Osteocyte (in vitro differentiated cells): ENCODE measurements at places on chromosomes 2 and 18. TPM values are rescaled to one million over a fixed set of nuclear protein-coding genes. Genes with fewer than 3 reads are reported as not detected.

- no peaks in the 10 kb centered on the region for H3K27me3 ChIP-seq
- H3K4me3 ChIP-seq: peak overlapping the region; percentile 1
- H3K27ac ChIP-seq: peak overlapping the region; percentile 82
- H3K36me3 ChIP-seq: peaks cover 21% of the 10 kb centered on the region
- DNase-seq: no peak
- peaks cover 57% of the 10 kb centered on the region for H3K4me1 ChIP-seq
Measured at GRCh38 chr18:23238152-23238531, 102.9 kb downstream of the CABLES1 start.

DNA sequence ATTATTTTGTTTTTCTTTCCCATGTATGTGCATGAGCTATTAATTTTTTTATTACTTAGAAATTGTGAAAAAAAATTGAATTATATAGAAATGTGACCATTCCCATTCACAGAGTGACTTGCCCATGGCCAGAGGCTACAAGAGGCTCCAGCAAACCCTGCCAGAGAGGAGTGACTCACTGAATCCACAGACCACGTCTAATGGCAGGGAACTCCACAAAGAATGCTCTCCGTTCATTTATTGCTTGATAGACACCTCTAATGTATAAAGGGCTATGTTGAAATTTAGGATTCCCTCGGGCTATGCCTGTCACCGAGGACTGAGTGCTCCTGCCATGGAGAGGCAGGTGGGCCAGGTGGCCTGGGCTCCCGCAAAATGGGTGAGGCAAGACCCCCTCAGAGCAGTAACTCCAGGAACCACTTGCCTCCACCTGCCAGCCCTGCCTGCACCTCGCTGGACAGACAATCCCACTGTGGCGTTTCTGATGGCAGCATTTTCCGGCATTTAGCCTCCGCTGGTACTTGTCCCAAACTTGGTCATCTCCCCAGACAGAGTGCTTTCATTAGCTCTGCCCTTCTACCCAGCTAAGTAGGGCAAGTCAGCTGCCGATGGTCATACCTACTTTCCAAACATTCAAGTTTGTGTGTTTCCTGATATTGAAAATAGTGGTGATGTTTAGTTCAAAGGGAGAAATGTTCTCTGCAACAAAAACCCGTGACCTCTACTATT is 200.3 kb downstream of the PRKCE start:
- H3K4me1 ChIP-seq: peaks cover 47% of the 10 kb centered on the region
- peak overlapping the region; percentile 52 for H3K27ac ChIP-seq
- no peak for DNase-seq

- no peaks in the 10 kb centered on the region for H3K27me3 ChIP-seq
- no peaks in the 10 kb centered on the region for H3K36me3 ChIP-seq
- H3K4me1 ChIP-seq: no peaks in the 10 kb centered on the region
- DNase-seq: no peak
- no peak overlapping the region for H3K27ac ChIP-seq
Measured at GRCh38 chr18:78939105-78939504, 40.5 kb upstream of the SALL3 start.

DNA sequence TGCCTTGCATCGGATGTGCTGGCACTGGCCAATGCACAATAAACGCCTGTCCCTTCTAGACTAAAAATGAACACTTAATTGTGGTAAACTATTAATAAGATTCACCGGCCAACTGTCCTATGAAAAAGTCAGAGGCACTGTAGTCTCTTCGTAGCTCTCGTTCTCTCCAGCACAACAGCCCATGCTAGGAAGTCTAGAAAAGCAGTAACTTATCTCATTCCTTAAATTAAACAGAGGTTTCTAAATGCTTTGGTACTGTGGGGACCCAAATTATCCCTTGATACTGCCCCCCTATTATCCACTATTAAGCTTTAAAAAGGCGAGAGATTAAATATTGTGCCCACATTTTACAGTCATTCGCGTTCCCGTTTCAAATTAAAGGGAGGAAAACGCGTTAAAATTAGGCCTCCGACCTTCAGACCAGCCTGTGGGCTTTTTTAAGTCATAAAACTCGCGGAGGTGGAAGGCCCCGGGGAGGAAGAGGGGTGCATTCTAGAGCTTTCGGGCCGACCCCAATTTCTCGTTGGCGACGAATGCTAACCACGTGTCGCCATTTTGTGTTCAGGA is 1.5 kb upstream of the PCBP1 start:
- peak overlapping the region; percentile 100 for H3K27ac ChIP-seq
- H3K36me3 ChIP-seq: peaks cover 33% of the 10 kb centered on the region
- DNase-seq: no peak
- peak overlapping the region; percentile 86 for H3K4me3 ChIP-seq
- no peaks in the 10 kb centered on the region for H3K27me3 ChIP-seq

GRP gene
- not detected in 2 replicates for total RNA-seq

FSHR gene
- total RNA-seq: not detected in 2 replicates

DNA sequence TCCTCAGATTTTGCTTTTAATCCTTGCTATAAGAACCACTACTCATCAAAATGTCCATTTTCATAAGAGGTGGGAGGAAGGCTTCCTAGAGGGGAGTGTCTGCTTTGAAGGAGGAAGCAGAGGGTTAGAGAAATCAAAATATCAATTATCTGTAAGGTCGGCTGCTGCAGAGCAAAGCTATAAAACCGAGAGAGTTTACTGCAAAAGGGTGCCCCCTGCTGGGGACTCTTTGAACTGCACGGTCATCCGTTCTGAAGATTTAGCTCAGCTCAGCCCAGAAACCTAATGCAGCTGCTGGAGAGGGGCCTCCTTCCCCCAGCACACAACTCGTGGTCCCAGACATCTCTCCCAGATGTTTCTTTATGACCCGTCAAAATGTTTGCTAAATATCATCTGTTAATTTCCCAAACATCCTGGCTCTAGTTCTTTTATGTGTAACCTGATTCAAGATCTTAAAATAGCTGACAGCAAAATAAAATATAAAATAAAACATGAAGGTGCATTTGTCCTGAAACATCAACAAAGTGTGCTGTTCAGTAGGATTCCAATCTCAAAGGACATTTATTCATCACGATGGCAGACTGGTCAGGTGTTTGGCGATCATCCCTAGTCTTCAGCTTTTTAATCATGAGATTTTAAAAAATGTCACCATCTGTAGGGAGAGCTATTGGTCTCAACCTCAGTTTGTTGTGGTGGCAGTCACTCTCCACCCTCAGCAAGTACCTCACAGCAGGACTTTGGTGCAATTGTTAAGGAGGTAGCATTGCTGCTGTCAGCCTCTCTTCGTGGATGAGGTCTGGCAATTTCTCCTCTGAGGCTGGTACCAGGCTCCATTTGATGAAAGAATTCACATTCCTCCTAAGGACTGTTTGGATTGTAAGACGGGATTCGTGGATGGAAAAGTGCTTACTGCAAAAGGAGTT is 185.9 kb downstream of the MTX2 start:
- no peaks in the 10 kb centered on the region for H3K36me3 ChIP-seq
- peaks cover 42% of the 10 kb centered on the region for H3K27me3 ChIP-seq
- H3K27ac ChIP-seq: no peak overlapping the region

GRCh38 chr2:238776003-238776760 is 71.7 kb upstream of the TWIST2 start:
- H3K27me3 ChIP-seq: no peaks in the 10 kb centered on the region
- H3K27ac ChIP-seq: no peak overlapping the region
- no peaks in the 10 kb centered on the region for H3K36me3 ChIP-seq

DNA sequence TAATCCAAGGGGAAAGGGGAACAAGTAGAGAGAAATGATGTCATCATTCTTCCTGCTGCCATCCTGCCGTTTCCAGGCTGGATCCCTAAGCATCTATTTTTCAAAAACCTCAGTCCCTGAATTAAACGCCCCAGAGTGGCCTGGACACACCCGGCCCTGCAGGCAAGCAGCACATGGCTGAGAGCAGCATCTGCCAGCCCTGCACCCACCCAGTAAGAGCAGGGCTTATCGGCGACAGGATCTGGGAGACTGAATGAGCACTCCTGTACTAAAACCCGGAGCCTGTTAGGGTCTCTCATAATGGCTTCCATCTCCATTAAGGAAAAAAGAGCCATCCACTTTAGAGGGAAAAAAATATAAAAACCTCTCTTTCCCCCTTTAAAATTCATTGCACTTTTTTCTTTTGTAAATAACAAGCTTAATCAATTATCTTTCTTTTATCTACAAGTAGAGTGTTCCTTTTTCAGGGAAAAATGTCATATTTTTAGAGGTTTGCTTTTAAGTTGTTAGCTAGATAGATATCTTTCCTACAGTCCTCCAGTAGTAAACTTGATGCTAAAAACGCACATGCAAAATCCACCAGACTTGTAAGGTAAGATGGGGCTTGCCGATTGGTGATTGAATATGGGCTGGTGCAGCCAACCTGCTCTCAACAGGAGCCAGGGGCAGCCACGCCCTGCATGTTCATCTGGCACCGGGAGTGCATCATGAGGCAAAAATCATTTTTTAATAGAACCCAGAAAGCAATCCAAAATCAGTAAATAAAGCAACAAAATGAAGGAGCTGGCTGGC is 457.8 kb downstream of the EIPR1 start:
- H3K4me1 ChIP-seq: no peaks in the 10 kb centered on the region
- DNase-seq: no peak
- H3K36me3 ChIP-seq: no peaks in the 10 kb centered on the region
- H3K27ac ChIP-seq: no peak overlapping the region
- no peak overlapping the region for H3K4me3 ChIP-seq

DNA sequence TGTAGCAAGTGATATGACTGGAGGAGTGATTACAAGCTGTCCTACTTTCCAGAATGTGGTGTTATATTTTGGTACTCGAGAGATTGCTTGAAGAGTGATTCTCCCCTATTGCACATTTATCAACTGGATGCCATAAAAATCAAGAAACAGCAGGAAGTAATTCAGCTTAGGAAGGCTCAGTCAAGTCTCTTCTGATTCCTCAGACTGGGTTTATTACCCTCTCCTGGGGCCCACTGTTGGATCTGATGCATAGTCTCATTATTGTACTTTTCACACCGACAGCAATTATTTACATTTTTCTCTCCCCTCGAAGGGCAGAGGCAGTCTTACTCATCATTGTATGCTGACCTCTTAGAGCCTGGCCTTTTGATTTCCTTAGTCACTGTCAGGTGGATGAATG is 9.3 kb downstream of the NOSTRIN start:
- DNase-seq: no peak
- H3K27me3 ChIP-seq: no peaks in the 10 kb centered on the region
- no peak overlapping the region for H3K27ac ChIP-seq

- peaks cover 56% of the 10 kb centered on the region for H3K4me1 ChIP-seq
- H3K27me3 ChIP-seq: no peaks in the 10 kb centered on the region
- H3K27ac ChIP-seq: peak overlapping the region; percentile 50
- H3K4me3 ChIP-seq: no peak overlapping the region
- no peaks in the 10 kb centered on the region for H3K36me3 ChIP-seq
Measured at GRCh38 chr2:73106791-73107190, 6.0 kb downstream of the RAB11FIP5 start.

DNA sequence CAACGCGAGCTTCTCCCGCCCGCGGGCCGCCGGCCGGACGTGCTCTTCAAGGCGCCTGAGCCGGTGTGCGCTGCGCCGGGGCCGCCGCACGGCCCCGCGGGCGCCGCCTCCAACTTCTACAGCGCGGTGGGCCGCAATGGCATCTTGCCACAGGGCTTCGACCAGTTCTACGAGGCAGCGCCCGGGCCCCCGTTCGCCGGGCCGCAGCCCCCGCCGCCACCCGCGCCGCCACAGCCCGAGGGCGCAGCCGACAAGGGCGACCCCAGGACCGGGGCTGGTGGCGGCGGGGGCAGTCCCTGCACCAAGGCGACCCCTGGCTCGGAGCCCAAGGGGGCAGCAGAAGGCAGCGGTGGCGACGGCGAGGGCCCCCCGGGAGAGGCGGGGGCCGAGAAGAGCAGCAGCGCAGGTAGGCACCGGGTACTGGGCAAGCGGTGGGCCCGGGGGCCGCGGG is 676 bp downstream of the HOXD11 start:
- peaks cover 27% of the 10 kb centered on the region for H3K4me1 ChIP-seq
- H3K4me3 ChIP-seq: no peak overlapping the region
- no peak overlapping the region for H3K27ac ChIP-seq
- H3K27me3 ChIP-seq: peaks cover 83% of the 10 kb centered on the region
- DNase-seq: no peak

- no peak overlapping the region for H3K4me3 ChIP-seq
- no peak for DNase-seq
- no peaks in the 10 kb centered on the region for H3K4me1 ChIP-seq
- H3K27me3 ChIP-seq: peaks cover 46% of the 10 kb centered on the region
- H3K27ac ChIP-seq: no peak overlapping the region
Measured at GRCh38 chr2:102291319-102292075, 19.9 kb upstream of the IL1RL1 start.

DNA sequence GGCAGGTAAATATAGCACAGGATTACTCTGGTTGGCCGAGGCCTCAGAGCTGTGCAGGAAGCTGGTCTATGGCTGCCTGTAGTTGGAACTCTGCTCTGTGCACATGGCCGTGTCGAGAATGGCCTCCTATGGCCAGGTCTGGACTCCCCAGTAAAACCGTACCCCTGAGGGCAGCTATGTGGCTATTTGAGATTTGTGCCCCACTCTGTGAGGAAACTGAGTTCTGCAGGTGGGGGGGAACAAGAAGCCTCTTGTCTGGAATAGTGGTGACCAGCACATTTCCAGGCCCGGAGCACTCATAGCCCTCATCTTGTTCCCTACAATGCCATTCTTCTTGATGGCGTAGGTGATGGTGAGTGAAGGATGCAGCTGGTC is 15.0 kb upstream of the TEX51 start:
- DNase-seq: peak; percentile 38
- no peaks in the 10 kb centered on the region for H3K27me3 ChIP-seq
- no peak overlapping the region for H3K4me3 ChIP-seq
- H3K27ac ChIP-seq: no peak overlapping the region
- H3K4me1 ChIP-seq: peaks cover 1% of the 10 kb centered on the region

DNA sequence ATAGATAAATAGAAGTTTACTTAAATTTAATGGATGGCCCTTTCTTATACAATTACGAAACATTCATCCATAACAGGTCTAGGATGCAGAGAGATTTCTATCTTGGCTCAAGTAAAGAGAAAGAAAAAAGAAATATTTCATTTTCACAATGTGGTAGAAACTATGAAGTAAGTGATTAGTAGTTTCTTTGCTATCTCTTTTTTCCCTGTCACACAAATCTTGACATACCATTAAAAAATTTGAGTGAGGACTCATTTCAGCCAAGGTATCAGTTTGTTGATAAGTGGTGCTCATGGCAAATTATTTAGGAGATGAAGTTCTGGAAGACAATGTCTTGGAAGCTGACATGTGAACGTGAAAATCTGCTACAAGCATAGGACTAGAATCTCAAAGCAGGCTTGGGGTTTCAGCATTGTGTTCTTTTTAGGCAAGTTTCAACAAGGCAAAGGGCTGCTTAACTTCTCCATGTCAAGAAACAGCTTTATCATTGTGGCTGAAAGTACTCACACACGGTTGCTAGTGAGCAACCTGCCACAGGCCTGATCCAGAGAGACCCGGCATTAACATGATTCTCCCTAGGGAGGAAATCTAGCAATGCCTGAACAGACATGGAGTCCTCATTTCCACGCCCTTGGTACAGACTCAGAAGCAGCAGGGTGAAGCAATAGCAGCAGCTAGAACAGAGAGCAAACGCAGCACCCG is 414.6 kb downstream of the DLGAP1 start:
- H3K4me1 ChIP-seq: no peaks in the 10 kb centered on the region
- DNase-seq: no peak
- H3K27ac ChIP-seq: no peak overlapping the region
- H3K36me3 ChIP-seq: no peaks in the 10 kb centered on the region
- no peak overlapping the region for H3K4me3 ChIP-seq
- H3K27me3 ChIP-seq: no peaks in the 10 kb centered on the region

- H3K36me3 ChIP-seq: no peaks in the 10 kb centered on the region
- no peaks in the 10 kb centered on the region for H3K4me1 ChIP-seq
- H3K27ac ChIP-seq: no peak overlapping the region
- peak; percentile 84 for DNase-seq
- no peaks in the 10 kb centered on the region for H3K27me3 ChIP-seq
- no peak overlapping the region for H3K4me3 ChIP-seq
Measured at GRCh38 chr2:2571301-2572150, 240.5 kb upstream of the MYT1L start.

- H3K27me3 ChIP-seq: no peaks in the 10 kb centered on the region
- no peak overlapping the region for H3K27ac ChIP-seq
- peaks cover 3% of the 10 kb centered on the region for H3K36me3 ChIP-seq
- DNase-seq: no peak
Measured at GRCh38 chr18:59912007-59912550, 12.3 kb downstream of the PMAIP1 start.
